Activated CD4-positive, alpha-beta T cell treated with anti-CD3 and anti-CD28 coated beads for 4 hours (primary cell): ENCODE measurements at places on chromosomes 7 and 10.

DNA sequence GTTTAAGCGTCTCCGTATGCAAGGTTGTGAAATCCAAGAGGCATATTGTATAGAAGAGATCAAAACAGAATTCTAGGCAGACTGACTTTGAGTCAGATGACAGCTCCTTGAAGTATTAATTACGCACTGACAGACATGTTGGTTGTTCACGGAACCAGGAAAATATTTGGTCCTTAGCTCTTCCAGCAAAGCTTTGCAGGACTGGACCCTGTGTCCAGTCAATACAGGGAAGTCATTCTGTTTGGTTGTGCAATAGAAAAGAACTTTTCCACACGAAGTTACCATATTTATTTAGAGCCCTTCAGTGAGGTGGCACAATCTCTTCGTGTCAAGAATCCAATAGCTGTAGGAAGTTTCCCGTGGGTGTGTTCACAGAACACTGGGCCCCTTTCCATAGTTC, 205.3 kb downstream of the ARHGAP21 start:
- no peak for DNase-seq

DNA sequence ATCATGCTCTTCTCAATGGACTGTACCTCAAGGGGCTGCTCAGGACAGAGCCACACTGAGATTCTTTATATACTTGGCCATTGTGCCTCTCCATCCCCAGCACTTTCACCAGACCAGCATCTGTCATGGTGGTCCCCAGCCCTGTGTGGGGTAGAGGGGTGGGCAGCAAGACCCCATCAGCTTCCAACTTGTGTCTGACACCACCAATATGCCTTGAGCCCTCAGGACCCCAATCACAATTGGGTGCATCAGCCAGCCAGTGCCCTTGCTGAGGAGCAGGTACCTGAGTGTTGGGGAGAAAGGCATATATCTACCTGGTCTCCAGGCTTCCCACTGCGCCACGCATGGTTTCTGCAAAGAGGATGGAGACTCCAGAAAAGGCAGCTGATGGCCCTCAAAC, 56.3 kb downstream of the GRID1 start:
- no peak for DNase-seq

DNA sequence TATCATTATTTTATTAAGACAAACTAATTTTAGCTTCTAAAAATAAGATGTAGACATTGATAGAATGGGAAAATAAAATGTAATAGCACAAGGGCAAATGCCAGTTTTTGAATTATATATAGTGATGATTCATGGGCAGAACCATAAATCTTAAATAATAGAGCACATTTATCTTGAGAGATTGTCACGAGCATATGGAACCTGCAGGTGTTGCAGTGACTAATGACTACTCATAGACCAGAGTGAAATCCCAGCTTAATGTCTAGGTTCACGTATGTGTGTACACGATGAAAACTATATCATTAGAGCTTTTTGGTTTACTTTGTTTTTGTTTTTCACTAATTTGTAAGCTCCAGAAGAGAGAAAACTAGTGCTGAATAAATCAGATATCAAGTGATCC, 150.2 kb upstream of the CACNA2D1 start:
- DNase-seq: no peak

DNA sequence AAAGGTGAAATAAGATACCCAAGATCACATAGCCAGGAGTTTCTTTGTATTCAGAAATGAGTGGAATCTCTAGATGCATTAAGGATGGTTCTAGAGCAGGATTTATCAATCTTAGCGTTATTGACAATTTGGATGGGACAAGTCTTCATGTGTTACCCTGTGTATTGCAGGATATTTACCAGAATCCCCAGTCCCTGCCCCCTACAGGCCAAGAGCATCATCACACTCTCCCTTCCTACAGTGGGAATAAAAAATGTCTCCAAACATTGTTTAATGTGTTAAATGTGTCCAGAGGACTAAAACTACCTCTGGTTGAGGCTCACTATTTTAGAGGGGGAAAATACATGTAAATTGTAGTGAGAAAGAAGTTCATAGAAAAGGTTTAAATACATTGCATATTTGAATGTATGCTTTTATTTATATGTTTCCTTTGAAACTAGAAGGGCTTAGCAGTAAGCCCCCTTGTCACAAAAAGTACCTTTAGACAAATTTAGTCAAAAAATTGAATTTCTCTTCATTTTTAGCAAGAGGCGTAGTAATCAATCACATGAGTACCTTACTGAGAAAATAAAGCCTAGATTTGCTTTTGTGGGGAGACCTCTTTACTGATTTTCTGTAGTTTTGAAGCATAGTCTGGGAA, 141.2 kb downstream of the MLLT10 start:
- DNase-seq: peak; percentile 32

DNA sequence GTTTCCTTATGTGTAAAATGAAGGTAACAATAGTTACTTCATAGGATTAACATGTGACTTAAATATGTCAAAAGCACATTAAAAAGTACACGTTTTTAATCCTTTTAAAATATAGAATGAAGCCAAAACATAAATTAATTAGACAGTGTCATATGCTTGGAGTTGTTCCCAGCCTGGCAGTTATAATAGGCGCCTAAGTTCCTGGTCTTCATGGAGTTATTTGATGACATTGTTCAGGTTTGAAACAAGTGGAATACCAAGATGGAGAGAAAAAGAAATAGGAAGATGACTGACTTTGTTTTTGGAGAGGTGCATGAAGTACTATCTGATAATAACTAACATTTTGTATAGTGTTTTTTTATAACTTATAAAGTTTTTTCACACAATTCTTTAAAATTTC, 67.3 kb downstream of the ZNRF2 start:
- no peak for DNase-seq

GRCh38 chr10:97380516-97380915, 20.6 kb downstream of the RRP12 start:
- DNase-seq: no peak

DNA sequence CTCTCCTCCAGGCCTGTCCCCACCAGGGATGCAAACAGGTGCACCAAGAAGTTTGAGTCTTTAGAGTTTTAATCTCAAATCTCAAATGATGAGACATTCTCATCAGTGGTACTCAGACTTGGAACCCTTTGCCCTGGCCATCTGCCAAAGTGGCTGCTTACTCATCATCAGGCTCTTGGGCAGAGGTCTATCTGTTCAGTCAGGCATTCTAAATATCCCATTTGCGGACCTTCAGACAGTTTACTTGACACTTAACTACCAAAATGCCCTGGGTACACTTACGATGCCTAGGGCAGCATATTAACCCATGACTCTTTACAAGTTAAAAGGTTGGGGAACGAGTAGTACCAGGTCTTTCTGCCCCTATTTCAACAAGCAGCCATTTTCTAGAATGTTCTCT, 61.2 kb upstream of the YAE1 start:
- no peak for DNase-seq

GRCh38 chr10:24722676-24723385, 856 bp downstream of the ARHGAP21 start:
- peak; percentile 40 for DNase-seq

- DNase-seq: no peak
Measured at GRCh38 chr10:124672181-124672638, 72.0 kb downstream of the FAM53B start.

DNA sequence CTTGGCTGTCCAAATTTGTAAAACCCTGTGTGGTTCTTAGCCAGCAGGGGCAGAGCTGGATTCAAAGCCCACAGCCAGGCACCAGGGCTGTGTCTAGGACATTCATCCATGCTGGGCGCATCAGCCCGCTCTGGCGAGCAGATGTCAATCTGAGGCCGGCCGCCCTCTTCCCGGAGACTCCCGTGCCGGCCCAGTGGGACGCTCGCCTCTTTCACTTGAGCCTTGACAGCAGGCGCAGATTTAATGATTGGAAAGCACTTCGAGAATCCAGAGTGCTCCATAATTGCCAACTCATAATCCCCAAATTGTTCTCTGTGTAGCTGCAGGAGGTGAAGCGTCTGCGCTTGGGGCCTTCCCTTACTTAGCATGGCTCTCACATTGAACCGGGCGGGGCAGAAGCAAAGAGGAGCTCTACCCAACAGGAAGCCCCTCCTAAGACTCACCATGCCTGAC, 36.7 kb downstream of the SLIT1 start:
- no peak for DNase-seq

- no peak for DNase-seq
Measured at GRCh38 chr10:127472976-127473375, 76.1 kb upstream of the NPS start.

GRCh38 chr7:18846765-18847215, 270.6 kb downstream of the TWIST1 start:
- no peak for DNase-seq

DNA sequence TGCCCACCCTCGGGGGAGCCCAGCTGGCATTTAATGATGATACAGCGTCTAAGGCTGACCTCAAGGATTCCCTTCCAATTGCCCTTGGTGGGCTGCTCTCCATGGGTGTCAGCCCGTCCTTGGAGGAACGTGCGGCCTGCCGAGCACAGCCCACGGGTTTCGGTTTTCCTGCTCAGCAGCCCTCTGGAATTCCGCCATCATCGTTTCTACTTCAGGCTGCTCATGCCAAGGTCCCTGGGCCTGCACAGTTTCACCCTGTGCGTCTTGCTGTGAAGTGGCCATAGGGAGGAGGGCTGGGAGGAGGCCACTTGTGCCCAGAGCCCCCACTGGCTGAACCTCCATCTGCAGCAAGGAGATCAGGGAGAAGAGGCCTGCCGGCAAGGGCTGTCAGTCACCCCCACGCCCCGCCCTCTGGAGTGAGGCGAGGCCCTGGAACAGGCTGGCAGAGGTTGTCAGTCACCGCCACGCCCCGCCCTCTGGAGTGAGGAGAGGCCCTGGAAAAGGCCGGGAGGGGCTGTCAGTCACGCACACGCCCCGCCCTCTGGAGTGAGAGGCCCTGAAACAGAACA, 82.8 kb downstream of the CHST15 start:
- no peak for DNase-seq

DNA sequence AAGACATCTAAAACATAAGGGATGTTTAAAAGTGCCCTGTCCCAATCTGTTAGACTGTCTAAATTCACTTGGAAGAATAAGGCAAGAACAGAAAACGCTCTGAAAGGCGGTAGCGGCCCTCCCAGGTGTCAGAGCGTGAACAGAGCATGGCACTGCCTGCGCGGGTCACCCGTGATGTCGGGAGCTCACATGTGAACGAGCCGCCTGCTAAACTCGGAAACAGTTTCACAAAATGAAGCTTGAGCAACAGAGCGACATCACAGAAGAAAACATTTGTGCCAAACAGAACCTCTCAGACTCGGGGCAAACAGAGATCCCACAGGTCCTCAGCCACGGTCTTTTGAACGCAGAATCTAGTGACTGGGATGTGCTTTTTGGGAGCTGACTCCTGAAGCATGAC, 12.8 kb downstream of the BRI3 start:
- no peak for DNase-seq

DNA sequence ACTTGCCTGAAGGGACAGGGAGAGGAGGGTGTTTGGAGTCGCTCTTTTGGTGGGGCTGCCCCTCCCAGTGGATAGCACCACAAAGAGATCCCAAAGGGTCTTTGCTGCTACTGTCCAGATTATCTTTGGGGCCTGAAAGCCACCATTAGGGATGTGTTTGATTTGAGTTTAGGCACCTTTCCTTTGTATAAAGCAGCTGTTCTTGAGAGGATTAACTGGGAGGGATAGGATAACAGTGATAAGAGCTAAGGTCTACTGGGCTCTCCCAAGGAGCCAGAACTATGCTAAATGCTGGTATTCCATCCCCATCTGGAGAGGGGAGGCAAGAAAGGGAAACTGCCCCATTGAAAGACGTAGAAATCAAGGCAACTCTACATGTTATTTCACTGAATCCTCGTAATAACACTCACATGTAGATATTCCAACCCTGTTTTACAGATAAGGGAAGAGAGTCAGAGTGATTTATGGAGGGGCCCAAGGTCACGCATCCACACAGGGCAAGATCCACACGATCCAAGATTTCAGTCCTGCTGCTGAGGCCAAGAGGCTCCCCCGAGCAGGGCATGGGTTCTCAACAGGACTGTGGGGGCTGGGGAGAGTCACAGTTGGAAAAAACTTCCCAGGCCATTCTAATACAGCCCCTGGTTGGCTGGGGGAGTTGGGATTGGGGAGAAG, 11.1 kb upstream of the TCF7L2 start:
- no peak for DNase-seq

DNA sequence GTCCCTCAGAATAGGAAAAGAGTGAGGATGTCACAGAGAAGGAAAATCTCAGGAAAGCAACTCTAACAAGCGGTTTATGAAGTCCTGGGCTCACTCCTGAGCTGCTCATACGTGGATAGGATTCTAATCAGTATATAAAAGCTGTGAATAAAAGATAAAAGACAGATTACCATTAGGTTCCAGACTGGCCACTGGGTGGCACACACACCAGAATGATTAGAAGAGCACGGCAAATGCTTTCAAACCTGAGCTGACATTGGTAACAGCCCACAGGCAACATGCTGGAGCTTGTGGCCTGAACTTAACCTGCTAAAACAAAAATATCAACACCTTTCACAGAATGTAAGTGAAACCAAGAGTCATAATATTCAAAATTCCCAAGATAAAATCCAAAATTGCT, 370.8 kb downstream of the GRID1 start:
- no peak for DNase-seq

DNA sequence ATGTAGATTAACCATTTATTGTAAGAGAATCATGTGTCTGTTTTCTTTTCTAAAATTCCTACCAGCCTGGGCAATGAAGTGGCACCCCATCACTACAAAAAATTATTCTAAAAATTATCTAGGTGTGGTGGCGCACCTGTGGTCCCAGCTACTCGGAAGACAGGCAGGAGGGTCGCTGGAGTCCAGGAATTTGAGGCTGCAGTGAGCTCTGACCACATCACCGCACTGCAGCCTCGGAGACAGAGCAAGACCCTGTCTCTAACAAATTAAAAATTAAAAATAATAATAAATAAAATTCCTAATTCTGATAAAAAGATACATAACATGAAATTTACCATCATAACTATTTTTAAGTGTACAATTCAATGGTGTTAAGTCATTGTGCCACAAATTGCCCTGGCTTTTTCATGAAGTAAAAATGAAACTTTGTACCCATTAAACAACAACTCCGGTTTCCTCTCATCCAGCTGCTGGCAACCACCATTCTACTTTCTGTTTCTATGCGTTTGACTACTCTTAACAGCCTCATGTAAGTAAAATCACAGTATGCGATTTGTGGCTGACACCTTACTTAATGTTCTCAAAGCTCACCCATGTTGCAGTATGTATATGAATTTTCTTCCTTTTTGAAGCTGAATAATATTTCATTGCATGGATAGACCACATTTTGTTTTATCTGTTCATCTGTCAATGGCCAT, 20.6 kb upstream of the USP6NL start:
- DNase-seq: no peak

DNA sequence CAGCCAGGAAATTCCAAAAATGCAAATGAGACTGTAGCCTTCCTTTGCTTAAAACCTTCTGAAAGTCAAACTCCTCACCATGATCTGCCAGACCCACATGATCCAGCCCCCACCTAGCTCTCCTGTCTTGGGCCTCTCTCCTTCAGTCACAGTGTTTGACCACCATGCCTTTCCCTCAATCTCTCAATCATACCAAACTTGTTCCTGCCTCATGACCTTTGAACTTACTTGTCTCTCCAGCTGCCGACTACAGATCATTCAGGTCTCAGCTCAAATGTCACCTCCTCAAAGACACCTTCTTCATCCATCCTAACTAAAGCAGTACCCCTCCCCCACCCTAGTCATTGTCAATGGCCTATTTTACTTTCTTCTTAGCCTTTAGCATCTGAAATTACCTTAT, 9.3 kb upstream of the ADD3 start:
- DNase-seq: no peak
